ENCODE measurements at places on chromosomes 12 and 14. TPM values are rescaled to one million over a fixed set of nuclear protein-coding genes. Genes with fewer than 3 reads are reported as not detected.
A peak's percentile ranks its signal among the peaks of the same experiment; 100 is the strongest.

ANKRD33 gene
- polyA plus RNA-seq, result not detected

DNA sequence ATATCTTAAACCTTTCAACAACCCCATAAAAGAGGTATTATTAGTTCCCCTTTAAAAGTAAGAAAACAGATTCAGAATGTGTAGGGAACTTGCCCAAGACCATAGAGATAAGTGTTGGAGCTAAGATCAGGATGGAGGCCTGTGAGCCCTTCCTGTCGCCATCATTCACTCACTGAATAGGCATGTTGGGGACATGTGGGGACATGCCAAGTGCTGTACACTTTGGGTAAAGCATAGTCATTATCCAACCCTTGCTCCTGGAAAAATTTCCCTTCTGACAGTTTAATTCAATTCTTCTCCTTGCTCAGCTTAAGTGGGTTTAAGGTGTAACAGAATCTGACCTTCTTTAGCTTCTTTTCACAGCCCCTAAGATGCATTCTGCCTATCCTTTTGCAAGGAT, 28.0 kb upstream of the C12orf42 start:
- DNase-seq, result no peak

- no peak for DNase-seq
Measured at GRCh38 chr12:53068811-53069585, 10.2 kb downstream of the SPRYD3 start.

DNA sequence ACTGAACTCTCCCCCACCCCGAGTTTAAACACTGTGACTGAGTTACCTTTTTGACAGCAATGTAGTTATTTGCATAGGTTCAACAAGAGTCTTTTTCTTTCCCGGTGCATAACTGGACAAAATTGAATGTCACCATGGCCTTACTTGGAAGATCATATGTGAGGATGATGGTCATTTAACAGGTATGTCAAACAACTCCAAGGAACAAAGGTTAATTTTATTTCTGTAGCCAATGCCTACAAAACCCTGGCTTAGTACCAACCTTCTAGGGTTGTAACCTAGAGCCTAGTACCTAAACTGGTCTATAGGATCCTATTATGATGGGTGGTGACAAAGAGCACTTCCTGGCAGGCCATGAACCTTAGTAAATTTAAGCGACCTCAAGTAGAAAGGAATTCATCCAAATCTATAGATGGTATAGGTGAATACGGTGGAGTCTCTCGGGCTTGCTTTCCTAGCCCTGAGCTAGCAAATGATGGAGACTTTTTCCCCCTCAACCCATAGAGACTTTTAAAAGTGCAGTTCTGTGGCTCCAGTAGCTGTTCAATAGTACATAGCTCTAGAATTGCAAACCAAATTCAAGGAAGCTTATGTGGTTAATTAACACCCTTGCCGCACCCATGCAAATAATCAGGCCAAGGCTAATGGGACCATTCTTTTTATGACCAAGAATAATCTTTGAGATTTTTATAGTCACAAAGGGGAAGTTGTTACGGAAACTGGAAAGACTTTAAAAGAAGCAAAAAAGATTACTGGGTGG, 89.0 kb downstream of the SLC38A1 start:
- no peak for DNase-seq

LAG3 gene
- polyA plus RNA-seq, result 1.6 TPM

FAM186B gene
- 1.3 TPM for polyA plus RNA-seq

DNA sequence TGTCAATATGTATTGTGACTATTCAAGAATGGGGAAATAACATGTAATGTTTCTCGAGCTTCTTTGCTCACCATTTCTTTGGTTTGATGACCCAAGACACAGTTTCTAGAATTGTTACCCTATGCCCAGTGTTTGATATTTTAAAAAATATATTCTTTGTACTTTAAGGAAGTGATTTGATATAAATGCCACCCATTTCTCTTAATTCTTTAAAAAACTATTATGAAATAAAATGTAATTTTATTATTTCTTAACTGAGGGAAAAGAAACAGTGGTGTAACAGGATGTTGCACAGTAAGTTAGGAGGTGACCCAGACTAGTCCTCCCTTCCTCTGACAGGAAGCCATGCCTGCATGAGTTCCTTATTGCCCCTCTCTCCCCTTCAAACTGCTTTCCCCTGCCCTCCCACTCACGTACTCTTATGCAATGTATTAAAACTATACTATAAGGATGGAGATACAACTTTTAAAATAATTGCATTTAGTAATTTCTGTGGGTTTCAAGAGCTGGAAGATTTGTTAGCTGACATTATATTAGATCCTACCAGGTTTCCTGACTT, 279.4 kb downstream of the TMTC2 start:
- no peak for DNase-seq

- no peak for DNase-seq
Measured at GRCh38 chr14:72747652-72748051, 146.2 kb downstream of the DPF3 start.

- DNase-seq, result no peak
Measured at GRCh38 chr12:69500631-69501030, 30.4 kb downstream of the FRS2 start.

GRCh38 chr12:124024776-124025175, 51.8 kb downstream of the ZNF664 start:
- no peak for DNase-seq

- peak; percentile 68 for DNase-seq
Measured at GRCh38 chr14:24678801-24679247, 44.8 kb upstream of the GZMB start.

- no peak for DNase-seq
Measured at GRCh38 chr14:103328941-103329340, 5.1 kb upstream of the EIF5 start.

RFLNA gene
- polyA plus RNA-seq, result 2.7 TPM

- no peak for DNase-seq
Measured at GRCh38 chr14:68619790-68620574, 172.9 kb downstream of the ZFP36L1 start.

DNA sequence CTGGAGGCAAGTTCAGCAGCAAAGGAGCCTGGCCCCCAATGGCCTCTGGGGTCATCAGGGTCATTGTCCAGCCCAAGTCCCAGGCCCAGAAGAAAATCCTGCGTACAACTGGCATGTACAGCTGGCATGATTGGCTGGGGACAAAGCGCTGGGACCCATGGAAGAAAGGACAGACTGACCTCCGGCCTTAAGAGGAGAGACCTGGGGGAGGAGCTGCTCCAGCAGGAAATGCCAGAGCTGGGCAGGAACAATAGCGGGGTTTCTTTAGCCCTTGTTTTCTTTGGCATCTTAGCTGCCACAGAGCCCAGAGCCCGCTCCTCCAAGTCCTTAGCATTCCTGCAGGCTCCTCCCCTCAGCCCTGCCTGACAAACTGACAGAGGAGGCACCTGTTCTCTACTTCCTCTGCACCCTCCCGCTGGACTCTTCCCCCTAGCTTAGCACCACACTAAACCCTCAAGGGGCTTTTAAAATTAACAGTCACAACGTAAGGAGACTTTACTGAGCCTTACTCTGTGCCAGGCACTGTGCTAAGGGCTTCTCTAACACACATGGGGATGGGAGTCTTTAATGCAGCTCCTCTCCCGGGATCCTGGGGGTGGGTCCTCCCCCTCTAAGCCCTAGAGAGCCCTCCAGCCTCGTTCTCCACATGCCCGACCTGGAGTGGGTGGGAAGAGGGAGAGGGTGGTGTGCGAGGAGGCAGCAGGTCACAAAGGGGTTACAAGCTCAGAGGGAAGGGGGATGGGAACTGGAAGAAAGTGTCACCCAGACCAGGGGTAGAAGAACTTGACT, 1.8 kb upstream of the AQP5 start:
- DNase-seq, result no peak

GRCh38 chr12:65372574-65372973, 94.1 kb downstream of the MSRB3 start:
- DNase-seq, result no peak

POTEM gene
- polyA plus RNA-seq, result not detected

DNA sequence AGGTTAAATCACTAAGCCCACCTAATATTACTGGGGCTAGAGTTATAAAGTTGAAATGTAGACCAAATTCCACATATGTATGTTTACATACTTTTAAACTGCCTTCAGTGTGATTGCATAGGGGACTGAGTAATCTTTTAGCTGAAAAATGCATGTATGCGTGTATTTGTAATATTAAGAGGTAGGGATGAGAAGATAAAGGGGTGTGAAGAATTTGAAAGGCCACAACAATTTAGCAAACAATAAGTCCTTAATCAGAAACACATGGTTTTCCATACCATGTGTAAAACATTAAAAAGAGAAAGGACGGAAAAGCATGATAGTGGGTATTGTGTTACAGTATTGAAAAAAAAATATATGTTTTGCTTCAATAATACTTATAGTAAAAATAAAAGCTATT, 919.9 kb upstream of the FLRT2 start:
- DNase-seq, result no peak

DNA sequence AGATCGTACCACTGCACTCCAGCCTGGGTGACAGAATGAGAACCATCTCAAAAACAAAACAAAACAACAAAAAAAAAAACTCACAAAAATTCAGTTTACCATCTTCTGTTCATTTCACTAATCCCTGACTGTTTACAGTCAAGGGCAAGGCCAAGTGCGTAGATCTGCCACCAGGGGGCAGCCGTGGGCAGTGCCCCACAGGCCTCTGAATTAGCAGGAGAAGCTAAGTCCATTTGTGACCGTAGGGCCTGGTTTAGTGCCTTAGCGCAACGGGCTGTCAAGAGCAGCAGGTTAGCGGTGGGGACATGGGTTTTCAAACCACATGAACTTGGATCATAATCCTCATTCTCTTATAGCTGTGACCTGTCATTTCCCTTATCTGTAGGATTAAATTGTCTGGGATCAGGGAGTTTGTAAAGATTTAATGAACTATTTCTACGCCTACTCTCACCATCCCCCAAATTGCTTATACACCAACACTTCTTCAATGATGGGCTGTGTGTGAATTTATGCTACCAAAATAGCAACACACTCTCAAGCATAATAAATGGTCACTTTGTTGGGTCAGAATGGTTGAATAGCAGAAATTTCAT, 49.0 kb downstream of the KCTD10 start:
- peak; percentile 73 for DNase-seq

NID2 gene
- polyA plus RNA-seq, result 201 TPM

GRCh38 chr12:85188619-85189018, 91.4 kb upstream of the ALX1 start:
- no peak for DNase-seq

DNA sequence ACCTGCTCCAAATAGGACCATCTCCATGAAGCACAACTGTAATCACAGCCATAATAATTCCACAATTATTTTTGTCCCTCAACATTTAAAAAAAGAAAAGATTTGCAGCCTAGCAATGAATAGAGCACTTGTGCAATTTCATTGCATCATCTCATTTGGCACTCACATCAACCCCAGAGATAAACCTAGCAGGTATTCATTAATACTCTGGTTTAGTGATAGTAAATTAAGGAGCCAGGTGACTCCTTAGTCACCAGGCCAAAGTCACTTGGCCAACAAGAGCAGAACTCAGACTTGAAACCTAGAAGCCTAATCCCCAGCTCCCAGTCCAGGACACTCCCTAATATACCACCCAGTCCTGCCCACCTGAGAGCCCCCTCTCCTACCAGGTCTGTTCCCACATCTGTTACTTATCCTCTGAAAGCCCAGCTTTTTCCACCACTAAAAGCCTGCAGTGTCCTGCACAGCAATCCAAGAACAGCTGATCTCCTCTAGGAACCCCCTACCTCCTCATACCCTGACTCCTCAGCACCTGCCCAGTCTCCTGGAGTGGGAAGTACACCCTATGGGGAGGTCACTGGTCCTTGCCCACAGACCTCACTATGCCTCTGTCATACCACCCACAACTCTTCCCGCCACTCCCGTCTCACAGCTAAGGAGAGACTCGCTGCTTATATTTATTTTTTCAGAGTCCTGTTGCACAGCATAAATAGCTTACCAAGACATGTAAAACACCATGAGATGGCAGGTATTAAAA, 22.1 kb downstream of the OR10P1 start:
- no peak for DNase-seq

CLEC14A gene
- polyA plus RNA-seq, result 44.0 TPM

GRCh38 chr14:93949511-93950075, 22.4 kb downstream of the FAM181A start:
- DNase-seq, result no peak

SLC4A8 gene
- polyA plus RNA-seq, result 2.9 TPM

DNA sequence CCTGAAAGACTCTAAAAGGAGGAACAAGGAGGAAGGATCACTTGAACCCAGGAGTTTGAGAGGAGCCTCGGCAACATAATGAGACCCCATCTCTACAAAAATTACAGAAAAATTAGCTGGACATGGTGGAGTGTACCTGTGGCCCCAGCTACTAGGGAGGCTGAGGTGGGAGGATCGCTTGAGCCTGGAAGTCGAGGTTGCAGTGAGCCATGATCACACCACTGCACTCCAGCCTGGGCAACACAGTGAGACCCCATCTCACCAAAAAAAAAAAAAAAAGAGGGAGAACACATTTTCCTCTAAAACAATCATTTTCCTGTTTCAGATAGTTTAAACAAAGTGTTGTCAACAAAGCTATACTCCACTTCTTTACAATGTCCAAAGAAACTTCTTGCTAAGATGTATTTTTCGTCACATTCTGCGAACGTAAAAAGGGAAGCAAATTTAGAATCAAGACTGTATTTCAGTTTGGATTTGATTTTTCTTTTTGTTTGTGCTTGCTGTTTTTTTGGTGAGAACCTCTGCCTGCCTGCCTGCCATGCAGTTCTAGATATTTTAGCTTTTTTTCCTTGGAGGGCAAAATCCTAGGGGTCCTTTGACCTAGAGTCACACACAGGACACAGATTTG, 5.1 kb downstream of the HCAR1 start:
- DNase-seq, result no peak

DNA sequence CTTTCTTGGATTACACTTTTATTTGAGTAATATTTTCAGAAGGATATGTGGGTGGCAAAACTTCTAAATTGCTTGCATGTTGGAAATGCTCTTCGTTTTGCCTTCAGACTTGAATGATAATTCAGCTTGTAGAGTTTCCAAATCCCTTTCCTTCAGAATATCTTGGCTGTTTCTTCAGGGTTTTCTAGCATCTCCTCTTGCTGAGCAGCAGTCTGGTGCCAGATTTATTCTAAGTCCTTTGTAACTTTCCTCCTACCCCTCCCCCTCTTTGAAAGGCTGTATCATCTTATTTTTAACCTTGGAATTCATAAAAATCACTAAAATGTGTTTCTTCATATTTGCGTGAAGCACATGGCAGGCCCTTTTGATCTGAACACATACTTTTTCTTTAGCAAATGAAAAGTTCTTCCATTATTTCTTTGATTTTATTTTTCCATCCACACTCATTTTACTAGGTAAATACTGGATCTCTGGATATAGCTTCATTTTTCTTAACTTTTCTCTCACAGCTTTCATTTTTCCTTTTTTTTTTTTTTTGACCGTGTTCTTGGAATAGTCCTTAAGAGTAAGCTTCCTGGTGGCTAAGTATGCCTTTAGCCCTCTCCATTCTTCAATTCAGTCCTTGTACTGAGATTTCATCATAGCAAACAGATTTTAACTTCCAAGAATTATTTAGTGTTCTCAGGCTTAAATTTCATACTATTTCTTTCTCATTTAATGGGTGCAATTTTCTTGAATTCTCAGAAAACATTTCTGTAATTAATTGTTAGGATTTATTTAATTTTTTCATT, 102.0 kb downstream of the SLC38A4 start:
- peak; percentile 24 for DNase-seq

LTB4R2 gene
- polyA plus RNA-seq, result 3.4 TPM

DNA sequence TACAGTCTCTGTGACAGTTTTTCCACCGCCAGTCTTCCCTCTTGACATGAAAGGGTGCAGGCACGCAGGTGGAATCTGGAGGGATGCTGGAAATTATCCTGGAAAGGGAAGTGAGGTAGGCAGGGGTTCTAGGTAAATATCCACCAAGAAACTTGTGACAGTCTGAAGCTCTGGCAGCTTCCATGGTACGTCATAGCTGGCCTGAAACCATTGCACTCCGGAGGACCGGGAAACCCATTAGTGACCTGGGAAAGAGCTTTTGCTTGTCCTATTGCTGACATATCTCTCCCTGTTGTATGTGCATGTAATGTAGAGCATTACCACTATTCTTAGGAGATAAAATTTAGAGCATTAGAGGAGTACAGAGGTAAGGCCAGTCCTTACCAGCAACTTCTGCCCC, 275.9 kb downstream of the EGLN3 start:
- no peak for DNase-seq

Measured in right lung (tissue), 10 donors.